ENCODE measurements at places on chromosomes 6 and 20. TPM values are rescaled to one million over a fixed set of nuclear protein-coding genes. Genes with fewer than 3 reads are reported as not detected.

GRCh38 chr20:49507741-49508434, 25.4 kb upstream of the KCNB1 start:
- DNase-seq: no peak
- H3K27me3 ChIP-seq: peaks cover 2% of the 10 kb centered on the region
- H3K4me1 ChIP-seq: peaks cover 26% of the 10 kb centered on the region
- H3K36me3 ChIP-seq: no peaks in the 10 kb centered on the region
- no peak overlapping the region for H3K4me3 ChIP-seq
- H3K27ac ChIP-seq: peak overlapping the region; percentile 23

DNA sequence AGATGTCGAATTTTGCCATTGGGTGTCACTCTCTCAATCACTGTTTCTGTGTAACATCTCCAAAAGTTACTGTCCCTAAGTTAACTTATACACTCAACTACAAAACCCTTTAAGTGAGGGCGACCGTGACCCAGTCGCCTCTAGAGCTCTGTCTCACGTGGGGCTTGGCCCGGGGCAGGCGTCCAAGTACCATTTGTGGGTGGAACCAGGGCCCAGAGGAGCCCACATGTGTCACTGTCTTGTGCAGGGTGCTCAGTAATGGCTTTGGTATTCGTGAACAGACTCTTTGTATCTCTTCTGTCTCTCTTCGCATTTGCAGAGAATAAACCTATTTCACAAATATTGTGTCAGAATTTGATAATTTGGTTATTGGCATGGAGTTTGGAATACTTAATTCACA, 109.9 kb upstream of the THBS2 start:
- peaks cover 5% of the 10 kb centered on the region for H3K36me3 ChIP-seq
- H3K27me3 ChIP-seq: peaks cover 2% of the 10 kb centered on the region
- no peaks in the 10 kb centered on the region for H3K4me1 ChIP-seq
- no peak overlapping the region for H3K4me3 ChIP-seq
- DNase-seq: no peak

DNA sequence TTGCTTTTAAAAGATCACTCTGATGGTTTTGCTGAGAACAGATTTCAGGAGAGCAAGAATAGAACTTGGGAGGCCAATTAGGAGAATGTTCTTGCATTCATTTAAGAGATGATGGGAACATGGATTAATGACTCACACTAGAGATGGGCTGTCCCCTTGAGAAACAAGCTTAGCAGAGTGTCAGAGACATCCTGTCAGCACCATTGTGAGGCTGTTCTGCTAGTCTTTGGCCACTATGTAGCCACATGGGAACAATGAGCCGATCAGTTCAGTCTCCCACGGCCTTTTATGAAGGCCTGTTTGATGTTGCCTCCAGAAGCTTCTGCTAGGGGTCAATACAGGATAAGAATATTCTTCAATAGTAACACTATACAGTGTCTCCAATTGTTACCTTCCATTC, 113.0 kb upstream of the EYA4 start:
- no peak overlapping the region for H3K4me3 ChIP-seq
- DNase-seq: no peak
- H3K4me1 ChIP-seq: peaks cover 15% of the 10 kb centered on the region
- H3K27me3 ChIP-seq: no peaks in the 10 kb centered on the region
- no peaks in the 10 kb centered on the region for H3K36me3 ChIP-seq
- H3K27ac ChIP-seq: no peak overlapping the region

GRCh38 chr20:45138561-45139300, 14.5 kb upstream of the WFDC12 start:
- DNase-seq: peak; percentile 74
- H3K27me3 ChIP-seq: no peaks in the 10 kb centered on the region
- H3K4me3 ChIP-seq: no peak overlapping the region
- no peaks in the 10 kb centered on the region for H3K4me1 ChIP-seq
- H3K27ac ChIP-seq: no peak overlapping the region
- H3K36me3 ChIP-seq: no peaks in the 10 kb centered on the region

DNA sequence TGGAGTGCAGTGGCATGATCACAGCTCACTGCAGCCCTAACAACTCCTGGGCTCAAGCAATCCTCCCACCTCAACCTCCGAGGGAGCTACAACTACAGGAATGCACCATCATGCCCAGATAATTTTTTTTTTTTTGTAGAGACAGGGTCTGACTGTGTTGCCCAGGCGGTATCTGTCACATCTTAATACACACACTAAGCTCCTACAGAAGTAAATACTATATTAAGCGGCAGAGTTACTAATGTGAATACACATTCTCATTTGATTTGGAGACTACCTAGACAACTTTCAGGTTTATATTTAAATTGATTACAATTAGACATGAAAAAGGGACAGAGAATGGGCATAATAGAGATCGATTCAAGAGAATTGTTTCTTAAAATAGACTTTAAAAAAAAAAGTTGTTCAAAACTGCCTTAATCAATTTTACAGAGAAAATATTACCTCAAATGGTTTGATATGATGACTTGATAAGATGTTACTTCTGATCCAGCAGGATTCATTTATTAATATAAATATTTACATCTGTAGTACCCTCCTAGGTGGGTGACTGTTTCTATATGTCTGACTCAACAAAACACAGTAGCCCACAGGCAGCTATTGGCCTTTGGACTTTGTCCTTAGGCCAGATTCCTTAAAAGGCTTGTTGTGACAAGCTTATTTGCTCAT, 7.1 kb upstream of the LOC128125822 start:
- peaks cover 10% of the 10 kb centered on the region for H3K36me3 ChIP-seq
- no peak for DNase-seq
- H3K27ac ChIP-seq: no peak overlapping the region
- H3K27me3 ChIP-seq: no peaks in the 10 kb centered on the region
- no peak overlapping the region for H3K4me3 ChIP-seq

- peak; percentile 62 for DNase-seq
- H3K27me3 ChIP-seq: no peaks in the 10 kb centered on the region
- no peaks in the 10 kb centered on the region for H3K36me3 ChIP-seq
- H3K4me1 ChIP-seq: peaks cover 6% of the 10 kb centered on the region
- peak overlapping the region; percentile 6 for H3K4me3 ChIP-seq
Measured at GRCh38 chr6:125421836-125422235, 120.1 kb upstream of the HDDC2 start.

Gene TXLNB
- total RNA-seq: not detected

- no peak overlapping the region for H3K27ac ChIP-seq
- H3K36me3 ChIP-seq: no peaks in the 10 kb centered on the region
- H3K4me3 ChIP-seq: no peak overlapping the region
- DNase-seq: no peak
- peaks cover 3% of the 10 kb centered on the region for H3K4me1 ChIP-seq
Measured at GRCh38 chr6:152094992-152095592, 287.6 kb downstream of the ESR1 start.

Gene HAO1
- not detected for total RNA-seq

DNA sequence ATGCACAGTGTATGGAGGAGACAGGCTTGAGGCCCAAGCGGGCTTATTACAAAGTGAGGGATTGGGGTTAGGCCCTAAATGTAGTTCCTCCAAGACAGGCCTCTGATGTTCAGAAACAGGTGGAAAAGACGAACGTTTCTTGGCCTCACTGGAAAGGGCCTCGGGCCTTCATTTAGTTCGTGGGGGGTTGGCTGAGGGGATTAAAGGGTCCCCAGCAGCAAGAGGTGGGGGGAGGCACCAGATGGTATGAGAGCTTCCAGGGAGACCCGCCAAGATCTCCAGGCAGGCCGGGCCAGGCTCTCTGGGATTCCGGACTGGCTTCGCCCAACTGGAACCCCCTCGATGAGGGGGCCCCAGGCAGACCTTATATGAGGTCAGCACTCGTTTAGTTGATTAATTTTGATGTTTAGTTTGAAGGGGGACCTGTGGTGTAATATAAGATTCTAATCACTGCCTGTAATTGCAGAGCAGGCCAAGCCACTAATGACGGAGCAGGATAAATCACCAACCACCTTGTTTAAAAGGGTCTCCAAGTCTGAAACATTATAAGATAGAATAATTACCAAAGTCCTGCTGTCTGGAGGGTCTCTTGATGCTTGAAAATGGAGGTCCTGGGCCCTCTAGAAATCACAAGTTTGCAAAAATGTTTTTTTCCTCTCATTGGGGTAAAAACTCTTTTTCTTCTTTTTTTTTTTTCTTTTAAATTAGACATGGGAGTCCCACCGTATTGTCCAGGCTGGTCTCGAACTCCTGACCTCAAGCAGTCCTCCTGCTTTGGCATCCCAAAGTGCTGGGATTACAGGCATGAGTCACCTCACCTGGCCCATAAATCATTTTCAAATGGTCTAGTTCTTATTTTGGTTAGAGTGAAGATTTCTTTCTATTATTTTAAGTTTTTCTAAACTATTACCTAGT, 2.2 kb downstream of the HMGA1 start:
- DNase-seq: no peak
- H3K27me3 ChIP-seq: peaks cover 6% of the 10 kb centered on the region
- peak overlapping the region; percentile 64 for H3K27ac ChIP-seq
- peak overlapping the region; percentile 86 for H3K4me3 ChIP-seq

DNA sequence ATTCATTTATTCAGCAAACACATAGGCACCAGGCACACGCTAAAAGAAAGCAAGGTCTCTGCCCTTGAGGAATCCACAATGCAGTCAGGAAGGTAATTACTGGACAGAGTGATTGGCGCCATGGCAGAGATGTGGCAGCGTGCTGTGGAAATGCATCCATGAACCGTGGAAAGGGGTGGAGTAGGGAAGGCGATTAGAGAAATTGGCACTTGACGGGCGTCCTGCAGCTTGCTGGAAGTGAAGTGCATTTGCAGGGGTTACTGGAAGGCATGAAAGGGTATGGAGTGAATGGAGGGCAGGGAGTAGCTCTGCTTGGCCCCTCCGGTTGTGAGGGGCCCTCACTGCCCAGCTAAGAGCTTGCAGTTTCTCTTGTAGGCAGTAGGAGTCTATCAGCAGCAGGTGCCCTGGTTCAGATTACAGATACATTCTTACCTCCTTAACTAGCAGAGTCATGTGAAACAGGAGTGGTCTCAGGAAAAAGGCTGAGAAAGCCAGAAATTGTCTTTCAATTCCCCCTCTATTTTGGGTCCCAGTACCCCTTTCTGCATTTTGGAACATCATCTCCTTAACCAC, 122.5 kb upstream of the TIAM2 start:
- H3K4me1 ChIP-seq: peaks cover 11% of the 10 kb centered on the region
- no peaks in the 10 kb centered on the region for H3K36me3 ChIP-seq
- H3K4me3 ChIP-seq: no peak overlapping the region
- no peak overlapping the region for H3K27ac ChIP-seq

Gene GFOD1
- 4.1 TPM for total RNA-seq

GRCh38 chr6:143677891-143678791, at the start of gene PHACTR2:
TSS of gene PHACTR2 (plus strand) at chr6:143677965. CDS start at chr6:143678164, 199 bp downstream.
- peaks cover 16% of the 10 kb centered on the region for H3K4me1 ChIP-seq
- peak within 1 kb of the TSS; percentile 28 for H3K27ac ChIP-seq
- DNase-seq: peak; percentile 83
- H3K4me3 ChIP-seq: peak within 1 kb of the TSS; percentile 91

DNA sequence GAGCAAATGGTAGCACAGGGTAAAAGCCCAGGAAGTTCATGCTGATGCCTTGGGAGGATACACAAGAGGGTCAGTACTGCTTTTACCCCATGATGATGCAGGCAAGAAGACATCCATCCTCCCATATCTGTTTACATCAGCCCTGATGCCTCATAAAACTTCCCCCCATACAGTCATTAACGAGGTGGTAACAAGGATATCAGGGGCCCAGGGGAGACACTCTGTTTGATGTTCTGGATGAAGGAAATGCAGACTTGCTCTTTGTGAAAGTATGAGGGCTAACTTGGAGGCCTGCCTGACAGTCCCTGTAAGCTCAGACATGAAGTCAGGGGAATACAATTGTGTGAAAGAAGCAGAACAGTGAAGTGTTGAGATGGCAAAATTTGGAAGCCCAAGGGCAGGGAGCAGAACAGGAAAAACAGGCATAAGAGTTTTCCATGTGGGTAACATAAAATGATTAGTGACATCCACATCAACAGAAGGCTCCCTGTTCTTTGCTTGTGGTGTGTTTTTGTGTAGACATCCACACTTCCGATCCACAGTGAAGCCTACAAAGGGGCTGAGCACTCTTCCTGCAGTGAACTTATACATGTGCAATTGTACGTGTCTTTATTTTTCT, 813.4 kb downstream of the MAFB start:
- no peak overlapping the region for H3K4me3 ChIP-seq
- peaks cover 2% of the 10 kb centered on the region for H3K27me3 ChIP-seq
- peaks cover 20% of the 10 kb centered on the region for H3K4me1 ChIP-seq
- H3K27ac ChIP-seq: no peak overlapping the region
- DNase-seq: no peak

DNA sequence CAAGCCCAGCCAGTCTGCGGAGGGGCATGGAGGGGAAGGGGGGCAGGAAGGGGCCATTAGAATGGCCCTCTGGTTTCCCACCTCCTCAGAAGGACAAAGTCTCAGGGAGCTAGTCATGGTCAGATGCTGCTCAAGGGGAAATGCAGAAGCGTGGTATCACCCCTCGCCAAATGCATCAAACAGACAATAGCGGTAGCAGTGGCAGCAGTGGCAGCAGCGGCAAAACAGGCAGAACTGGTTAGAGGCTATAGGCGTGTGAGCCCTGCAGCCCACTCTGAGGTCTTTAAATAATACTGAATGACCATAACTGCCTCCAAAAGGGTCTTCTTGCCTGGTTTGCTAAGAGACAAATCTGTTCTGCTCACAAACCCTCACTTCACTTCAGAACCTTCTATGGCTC, 186.7 kb downstream of the TFAP2C start:
- no peak overlapping the region for H3K27ac ChIP-seq
- H3K36me3 ChIP-seq: peaks cover 7% of the 10 kb centered on the region
- H3K4me3 ChIP-seq: no peak overlapping the region
- DNase-seq: no peak
- H3K4me1 ChIP-seq: no peaks in the 10 kb centered on the region
- H3K27me3 ChIP-seq: peaks cover 2% of the 10 kb centered on the region

DNA sequence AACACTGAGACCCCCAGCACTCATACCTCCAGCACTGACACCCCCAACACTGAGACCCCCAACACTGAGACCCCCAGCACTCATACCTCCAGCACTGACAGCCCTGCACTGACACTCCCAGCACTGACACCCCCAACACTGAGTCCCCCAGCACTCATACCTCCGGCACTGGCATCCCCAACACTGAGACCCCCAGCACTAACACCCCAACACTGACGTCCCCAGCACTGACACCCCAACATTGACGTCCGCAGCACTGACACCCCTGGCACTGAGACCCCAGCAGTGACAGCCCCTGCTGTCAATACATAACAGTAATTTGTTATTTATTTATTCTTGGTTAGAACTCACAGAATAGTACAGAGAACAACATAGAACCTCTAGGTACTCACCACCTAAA, 58.0 kb downstream of the ERMARD start:
- H3K36me3 ChIP-seq: peaks cover 27% of the 10 kb centered on the region
- no peak overlapping the region for H3K27ac ChIP-seq
- peaks cover 23% of the 10 kb centered on the region for H3K27me3 ChIP-seq
- DNase-seq: no peak
